ENCODE measurements at places on chromosomes 2 and 18. TPM values are rescaled to one million over a fixed set of nuclear protein-coding genes. Genes with fewer than 3 reads are reported as not detected.

DNA sequence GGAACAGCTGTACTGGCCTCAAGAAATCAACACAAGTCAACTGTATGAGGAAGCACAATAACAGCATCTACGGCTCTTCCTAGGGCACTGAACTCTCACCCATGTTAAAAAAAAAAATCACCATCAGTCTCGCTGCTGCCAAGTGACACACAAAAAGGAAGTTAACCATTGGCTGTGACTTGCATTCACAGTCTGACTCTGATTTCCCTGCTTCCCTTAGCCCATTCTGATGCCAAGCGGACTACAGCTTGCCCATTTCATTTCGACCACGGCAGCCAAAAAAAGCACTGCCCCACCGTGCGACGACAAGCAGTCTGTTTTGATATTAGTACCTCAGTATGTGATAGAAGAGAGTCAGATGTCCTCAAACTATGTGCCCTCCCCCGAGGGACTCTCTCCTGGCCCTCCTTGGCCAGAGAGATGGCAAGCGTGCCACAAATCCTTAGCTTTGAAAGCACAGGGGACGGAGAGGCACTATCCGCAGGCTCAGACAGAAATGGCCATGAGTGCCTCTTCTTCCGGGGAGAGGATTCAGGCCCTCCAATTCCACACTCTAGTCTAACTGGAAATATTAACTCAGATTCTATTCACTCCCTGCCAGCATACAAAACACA lies 250.0 kb downstream of the TCF4 start:
- no peaks in the 10 kb centered on the region for H3K27me3 ChIP-seq
- DNase-seq = no peak
- H3K27ac ChIP-seq = no peak overlapping the region
- H3K4me3 ChIP-seq = no peak overlapping the region

DNA sequence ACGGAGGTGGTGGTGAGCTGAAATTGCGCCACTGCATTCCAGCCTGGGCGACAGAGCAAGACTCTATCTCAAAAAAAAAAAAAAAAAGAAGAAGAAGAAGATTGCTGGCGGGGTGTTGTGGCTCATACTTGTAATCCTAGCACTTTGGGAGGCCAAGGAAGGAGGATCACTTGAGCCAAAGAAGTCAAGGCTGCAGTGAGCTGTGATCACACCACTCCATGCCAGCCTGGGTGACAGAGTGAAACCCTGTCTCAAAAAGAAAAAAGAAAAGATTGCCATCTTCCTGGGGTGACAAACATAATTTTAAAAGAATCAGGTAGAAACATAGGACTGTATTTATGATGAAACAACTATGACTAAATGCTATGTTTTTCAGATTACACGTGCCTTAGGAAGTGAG lies 55.1 kb upstream of the EML4 start:
- H3K27ac ChIP-seq = no peak overlapping the region
- H3K4me3 ChIP-seq = no peak overlapping the region
- no peak for DNase-seq
- peaks cover 60% of the 10 kb centered on the region for H3K4me1 ChIP-seq

- H3K36me3 ChIP-seq = no peaks in the 10 kb centered on the region
- H3K4me1 ChIP-seq = no peaks in the 10 kb centered on the region
- no peak overlapping the region for H3K27ac ChIP-seq
- H3K4me3 ChIP-seq = no peak overlapping the region
- DNase-seq = no peak
- H3K27me3 ChIP-seq = no peaks in the 10 kb centered on the region
These were observed 1518.3 kb downstream of the RPIA start for GRCh38 chr2:90209806-90210205.

DNA sequence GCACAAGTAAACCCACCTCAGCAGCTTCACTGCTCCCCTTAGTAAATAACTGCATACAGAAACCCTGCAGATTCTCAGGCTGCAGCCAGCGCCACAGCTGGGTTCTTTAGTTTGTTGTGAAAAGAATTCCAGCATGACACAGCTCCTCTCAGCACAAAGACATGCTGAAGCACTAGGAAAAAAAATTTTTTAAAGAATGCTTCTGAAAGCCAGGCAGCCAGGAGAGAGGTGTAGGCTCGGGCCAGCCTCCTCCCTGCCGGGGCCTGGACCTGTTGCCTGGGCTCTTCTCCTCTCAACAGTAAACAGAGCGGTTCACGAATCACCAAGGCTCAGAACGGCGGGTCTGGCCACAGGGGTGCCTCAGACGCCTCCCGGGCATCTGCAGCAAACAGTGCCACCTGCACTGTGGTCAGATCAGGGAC lies 95.7 kb upstream of the POU3F3 start:
- no peak overlapping the region for H3K4me3 ChIP-seq
- H3K36me3 ChIP-seq = no peaks in the 10 kb centered on the region
- H3K27ac ChIP-seq = no peak overlapping the region

Gene RPRM
- not detected for total RNA-seq

Gene KCNE4
- total RNA-seq = not detected

Gene HOXD9
- not detected for total RNA-seq

Gene LOXHD1
- 0.12 TPM for total RNA-seq
